A549 treated with DMSO at 1 μM for 4 hours (cell line): ENCODE measurements at places on chromosomes 5 and 9. TPM values are rescaled to one million over a fixed set of nuclear protein-coding genes. Genes with fewer than 3 reads are reported as not detected.

The FOXD4L4 gene
- total RNA-seq, result 0.07 to 0.10 TPM (median 0.08 TPM) in 3 of 5 replicates, not detected in the others

The IL4 gene
- not detected in 5 replicates for total RNA-seq

The MYO10 gene
- total RNA-seq, result 67.4 to 95.9 TPM (median 83.8 TPM) in 5 replicates

The MAMDC2 gene
- total RNA-seq, result 0.20 to 0.46 TPM (median 0.28 TPM) in 5 replicates

The KCNMB1 gene
- not detected in 5 replicates for total RNA-seq

The PCDHB11 gene
- total RNA-seq, result 0.07 to 0.12 TPM (median 0.11 TPM) in 3 of 5 replicates, not detected in the others

The FAM174A gene
- 12.6 to 13.2 TPM (median 13.0 TPM) in 5 replicates for total RNA-seq

The GPR21 gene
- total RNA-seq, result not detected in 5 replicates
